Activated T-cell treated with anti-CD3 and anti-CD28 coated beads for 48 hours (primary cell): ENCODE measurements at places on chromosomes 6 and 20.

GRCh38 chr20:2210646-2211552 lies 84.9 kb upstream of the TGM3 start:
- DNase-seq = no peak

GRCh38 chr6:46053039-46053933 lies 37.6 kb upstream of the CLIC5 start:
- DNase-seq = no peak

GRCh38 chr6:21317642-21318041 lies 275.9 kb upstream of the SOX4 start:
- DNase-seq = no peak

DNA sequence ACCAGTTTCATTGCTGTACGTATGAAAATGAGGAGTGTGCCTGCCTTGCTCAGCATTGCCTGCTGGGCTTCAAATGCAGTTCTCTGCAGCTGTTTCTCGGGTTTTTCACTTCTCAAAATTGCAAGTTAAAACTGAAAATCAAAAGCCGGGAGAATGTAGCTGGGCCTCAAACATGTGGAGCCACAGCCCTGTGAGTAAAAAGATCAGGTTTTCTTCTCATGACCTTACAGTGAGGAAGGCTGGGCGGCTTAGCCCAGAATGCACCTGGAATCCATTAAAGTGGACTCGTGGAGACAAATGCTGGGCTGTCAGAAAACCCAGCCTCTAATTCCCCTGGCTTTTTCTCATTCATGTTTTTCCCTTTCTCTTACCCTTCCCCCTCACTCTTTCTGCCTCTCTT lies 34.4 kb downstream of the DSE start:
- DNase-seq = no peak

DNA sequence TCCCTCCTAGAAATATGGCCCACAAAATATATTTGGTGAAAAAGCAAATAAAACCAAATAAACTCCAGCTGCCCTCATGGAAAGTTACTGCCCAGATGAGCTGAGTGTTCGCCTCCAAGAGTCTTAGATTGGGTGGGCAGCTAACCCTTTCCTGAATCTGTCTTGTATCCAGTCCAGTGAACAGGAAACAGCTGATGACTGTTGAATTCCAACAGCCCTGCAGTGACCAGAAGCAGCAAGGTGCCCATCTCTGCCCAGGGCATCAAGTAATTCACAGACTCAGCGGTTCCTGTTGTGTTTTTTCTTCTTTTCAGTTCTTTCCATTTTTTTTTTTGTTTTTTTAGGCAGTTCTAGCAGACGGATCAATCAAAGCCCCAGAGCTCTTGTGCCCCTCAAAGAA lies 199.2 kb downstream of the UBE3D start:
- no peak for DNase-seq

- no peak for DNase-seq
Observed at GRCh38 chr6:111207141-111207858, 120.0 kb downstream of the SLC16A10 start.

- no peak for DNase-seq
Observed at GRCh38 chr6:17098538-17098937, 3.3 kb upstream of the STMND1 start.

DNA sequence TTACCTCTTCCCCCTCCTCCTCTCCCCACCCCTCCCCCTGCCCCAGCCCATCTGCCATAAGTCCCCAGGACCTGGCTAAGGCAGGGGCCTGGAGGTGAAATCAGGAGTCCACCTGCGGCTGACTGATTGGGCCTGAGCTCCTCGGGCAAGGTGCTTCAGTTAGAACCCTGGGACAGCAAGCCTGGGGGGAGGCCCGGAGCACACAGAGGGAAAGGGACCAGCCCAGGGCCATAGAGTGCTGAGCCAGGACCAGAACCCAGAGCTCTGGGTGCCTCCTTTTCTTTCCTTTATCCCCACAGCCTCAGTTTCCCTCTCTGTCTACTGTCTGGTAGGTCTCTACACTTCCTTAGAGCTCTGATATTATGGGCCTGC lies 35.7 kb upstream of the VEGFA start:
- DNase-seq = no peak

DNA sequence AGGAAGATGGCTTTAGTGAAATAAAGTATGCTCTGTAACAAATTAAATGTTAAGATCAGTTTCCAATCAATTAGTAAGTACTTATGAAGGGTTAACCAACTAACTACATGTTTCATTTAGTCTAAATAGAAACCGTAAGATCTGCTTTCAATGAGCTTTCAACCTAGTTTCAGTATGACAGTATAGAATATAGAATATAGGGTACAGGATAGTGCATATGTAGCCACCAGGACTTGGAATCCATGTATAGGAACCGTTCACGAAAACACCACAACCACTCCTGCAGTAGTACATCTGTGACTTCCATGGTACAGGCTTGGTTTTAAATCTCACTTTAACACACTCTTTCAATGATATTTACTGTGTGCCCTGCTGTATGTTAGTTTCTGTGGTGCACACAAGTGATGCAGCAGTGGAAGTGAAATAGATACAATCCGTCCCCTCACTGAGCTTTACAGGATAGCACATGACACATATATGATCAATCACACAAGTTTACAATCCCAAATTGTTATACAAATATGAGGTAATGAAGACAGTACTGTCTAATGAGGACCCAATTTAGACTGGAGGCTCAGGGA lies 479.7 kb upstream of the MARCKS start:
- no peak for DNase-seq

DNA sequence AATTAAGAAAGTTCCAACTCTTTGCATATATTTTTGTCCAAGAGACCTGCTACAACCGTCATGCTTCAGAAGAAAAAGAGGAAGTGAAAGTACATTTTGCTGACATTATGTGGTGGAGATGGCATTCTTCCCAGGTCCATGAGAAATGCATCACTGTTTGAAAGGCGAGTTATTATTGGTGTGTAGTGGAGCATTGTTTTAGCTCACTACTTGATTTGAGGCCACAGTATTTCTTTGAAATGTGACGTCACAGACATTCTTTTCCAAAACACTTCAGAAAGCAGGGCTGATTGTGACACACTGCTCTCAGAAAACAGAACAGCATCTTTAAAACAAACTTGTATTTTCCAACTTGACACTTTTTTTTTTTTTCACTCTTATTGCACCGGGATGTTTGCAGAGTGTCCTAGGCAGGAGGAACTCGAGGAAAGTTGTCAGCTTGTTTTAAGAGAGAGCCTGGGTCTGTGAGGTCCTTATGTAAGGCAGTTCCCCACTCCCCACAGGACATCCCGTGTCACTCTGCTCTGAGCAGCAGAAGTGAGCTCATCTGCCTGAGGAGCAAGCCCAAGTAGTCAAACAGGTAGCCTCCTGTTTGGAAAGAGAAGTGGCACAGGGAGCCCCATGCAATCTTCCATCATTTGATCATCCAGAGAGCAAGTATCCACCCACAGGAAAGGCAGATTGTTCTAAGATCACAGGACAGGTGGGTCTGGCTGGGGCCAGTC lies 1.1 kb downstream of the SPTLC3 start:
- no peak for DNase-seq

GRCh38 chr6:152338335-152339125 lies 298.6 kb downstream of the SYNE1 start:
- DNase-seq = peak; percentile 37

- DNase-seq = no peak
Observed at GRCh38 chr6:113466526-113466925, 390.6 kb upstream of the MARCKS start.

- no peak for DNase-seq
Observed at GRCh38 chr20:58086763-58087561, 141.5 kb downstream of the ANKRD60 start.

- no peak for DNase-seq
Observed at GRCh38 chr6:5937936-5938706, 68.6 kb downstream of the NRN1 start.

GRCh38 chr6:100135977-100136376 lies 142.0 kb upstream of the MCHR2 start:
- no peak for DNase-seq
